ENCODE measurements at places on chromosomes 1 and 21. TPM values are rescaled to one million over a fixed set of nuclear protein-coding genes. Genes with fewer than 3 reads are reported as not detected.

GRCh38 chr1:232962761-232963745 lies 12.6 kb downstream of the NTPCR start:
- no peak overlapping the region for H3K4me3 ChIP-seq
- DNase-seq = no peak
- H3K36me3 ChIP-seq = no peaks in the 10 kb centered on the region
- H3K4me1 ChIP-seq = no peaks in the 10 kb centered on the region

- no peaks in the 10 kb centered on the region for H3K36me3 ChIP-seq
- no peak for DNase-seq
- H3K4me1 ChIP-seq = no peaks in the 10 kb centered on the region
- H3K27ac ChIP-seq = peak overlapping the region; percentile 67
Measured at GRCh38 chr1:94680039-94680377, 138.4 kb upstream of the F3 start.

The HSD11B1 gene
- total RNA-seq = 90.1 TPM

DNA sequence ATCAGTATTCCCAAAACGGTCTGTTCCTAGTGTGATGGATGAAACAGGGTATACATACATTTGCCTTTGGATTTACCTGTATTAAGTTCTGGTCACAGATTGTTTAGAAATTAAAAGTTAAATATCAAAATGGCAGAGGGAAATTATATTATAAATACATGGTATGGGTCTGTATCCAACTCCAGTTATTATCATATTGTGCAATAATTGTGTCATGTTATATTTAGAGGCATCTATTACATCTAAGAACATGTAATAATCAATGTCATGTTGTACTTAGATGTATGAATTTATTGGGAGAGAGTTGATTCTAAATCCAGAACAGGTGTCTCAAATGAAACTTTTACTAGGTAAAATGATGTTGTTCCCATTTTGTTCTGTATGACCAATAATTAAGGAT lies 79.6 kb downstream of the SNX7 start:
- peaks cover 4% of the 10 kb centered on the region for H3K36me3 ChIP-seq
- no peak overlapping the region for H3K4me3 ChIP-seq
- no peaks in the 10 kb centered on the region for H3K4me1 ChIP-seq
- DNase-seq = no peak
- H3K27me3 ChIP-seq = no peaks in the 10 kb centered on the region
- H3K27ac ChIP-seq = no peak overlapping the region

- H3K36me3 ChIP-seq = no peaks in the 10 kb centered on the region
- DNase-seq = no peak
- H3K4me3 ChIP-seq = no peak overlapping the region
- H3K27me3 ChIP-seq = peaks cover 42% of the 10 kb centered on the region
Measured at GRCh38 chr1:5831600-5832335, 160.5 kb downstream of the NPHP4 start.

DNA sequence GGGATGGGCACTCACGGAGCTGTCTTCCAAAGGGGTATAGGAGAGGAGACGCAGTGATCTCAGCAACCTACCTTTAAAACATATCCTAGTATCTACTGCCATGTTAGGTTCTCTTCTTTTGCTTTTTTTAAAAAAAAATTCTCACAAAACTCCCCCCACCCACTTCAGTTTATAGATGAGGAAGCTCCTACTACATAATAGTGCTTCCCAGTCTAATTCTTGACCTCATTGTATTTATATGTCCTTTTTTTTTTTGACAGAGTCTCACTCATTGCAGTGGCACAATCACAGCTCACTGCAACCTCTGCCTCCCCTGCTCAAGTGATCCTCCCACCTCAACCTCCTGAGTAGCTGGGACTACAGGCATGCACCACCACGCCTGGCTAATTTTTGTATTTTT lies 99.9 kb downstream of the OSBPL9 start:
- H3K4me1 ChIP-seq = no peaks in the 10 kb centered on the region
- H3K36me3 ChIP-seq = no peaks in the 10 kb centered on the region
- DNase-seq = no peak
- no peaks in the 10 kb centered on the region for H3K27me3 ChIP-seq
- no peak overlapping the region for H3K4me3 ChIP-seq
- no peak overlapping the region for H3K27ac ChIP-seq

DNA sequence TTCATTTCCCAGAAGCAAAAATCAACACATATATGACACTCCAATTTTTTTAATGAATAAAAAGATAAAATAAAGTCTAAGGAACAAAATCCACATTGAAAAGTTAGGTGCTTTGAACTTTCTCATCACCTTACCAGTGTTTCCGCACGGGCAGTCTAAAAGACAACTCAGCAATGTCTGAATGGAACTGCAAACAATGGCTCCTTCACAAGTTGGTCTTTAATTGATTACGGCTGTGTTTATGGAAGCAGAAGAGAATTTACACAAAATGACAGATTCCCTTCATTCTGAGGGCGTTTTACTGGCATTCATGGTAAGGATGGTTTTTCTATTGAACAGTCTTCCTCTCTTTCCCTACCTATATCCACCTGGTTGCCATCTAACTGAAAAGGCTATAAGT lies 65.0 kb upstream of the RNPC3 start:
- no peak overlapping the region for H3K27ac ChIP-seq
- no peaks in the 10 kb centered on the region for H3K27me3 ChIP-seq
- no peaks in the 10 kb centered on the region for H3K4me1 ChIP-seq
- no peak for DNase-seq
- no peaks in the 10 kb centered on the region for H3K36me3 ChIP-seq
- no peak overlapping the region for H3K4me3 ChIP-seq

The GRHL3 gene
- 0.98 TPM for total RNA-seq

DNA sequence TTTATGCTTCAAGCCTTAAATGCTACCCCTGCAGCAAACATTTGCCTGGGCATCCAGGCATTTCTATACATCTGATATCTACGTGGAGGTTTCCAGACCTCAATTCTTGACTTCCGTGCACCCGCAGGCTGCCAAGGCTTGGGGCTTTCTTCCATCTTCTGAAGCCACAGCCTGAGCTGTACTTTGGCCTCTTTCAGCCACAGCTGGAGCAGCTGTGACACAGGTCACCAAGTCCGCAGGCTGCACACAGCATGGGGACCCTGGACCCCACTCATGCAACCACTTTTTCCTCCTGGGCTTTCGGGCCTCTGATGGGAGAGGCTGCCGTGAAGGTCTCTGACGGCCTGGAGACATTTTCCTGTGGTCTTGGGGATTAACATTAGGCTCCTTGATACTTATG lies 5.4 kb upstream of the HAO2 start:
- no peak overlapping the region for H3K4me3 ChIP-seq
- no peaks in the 10 kb centered on the region for H3K36me3 ChIP-seq
- DNase-seq = no peak
- no peaks in the 10 kb centered on the region for H3K4me1 ChIP-seq

The CASQ2 gene
- 3.3 TPM for total RNA-seq

- no peaks in the 10 kb centered on the region for H3K27me3 ChIP-seq
- no peak overlapping the region for H3K4me3 ChIP-seq
- peak overlapping the region; percentile 92 for H3K27ac ChIP-seq
Measured at GRCh38 chr21:34693192-34693810, 24.5 kb downstream of the CLIC6 start.

The SIM2 gene
- 0.32 TPM for total RNA-seq

The CFH gene
- total RNA-seq = 82.3 TPM

The PAFAH2 gene
- 19.9 TPM for total RNA-seq

DNA sequence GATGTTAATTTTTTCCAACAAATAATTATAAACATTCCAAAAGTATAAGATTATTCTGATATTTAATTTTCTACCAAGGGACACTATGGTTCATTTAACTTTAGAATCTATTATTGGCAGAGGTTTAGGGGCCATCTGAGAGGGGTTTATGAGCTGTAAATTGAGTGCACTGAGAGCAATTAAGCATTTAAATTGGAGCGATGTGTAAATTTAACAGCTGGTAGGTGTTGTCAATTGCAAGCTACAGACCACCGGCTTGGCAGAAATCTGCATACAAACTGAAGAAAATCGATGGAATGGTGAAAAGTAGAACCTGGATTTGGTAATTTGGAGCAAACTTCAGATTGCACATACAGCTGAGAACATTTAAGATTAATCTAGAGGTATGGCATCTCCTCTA lies 55.8 kb upstream of the MTF2 start:
- H3K4me3 ChIP-seq = no peak overlapping the region
- H3K27ac ChIP-seq = no peak overlapping the region
- no peaks in the 10 kb centered on the region for H3K27me3 ChIP-seq
- no peaks in the 10 kb centered on the region for H3K4me1 ChIP-seq
- DNase-seq = no peak

DNA sequence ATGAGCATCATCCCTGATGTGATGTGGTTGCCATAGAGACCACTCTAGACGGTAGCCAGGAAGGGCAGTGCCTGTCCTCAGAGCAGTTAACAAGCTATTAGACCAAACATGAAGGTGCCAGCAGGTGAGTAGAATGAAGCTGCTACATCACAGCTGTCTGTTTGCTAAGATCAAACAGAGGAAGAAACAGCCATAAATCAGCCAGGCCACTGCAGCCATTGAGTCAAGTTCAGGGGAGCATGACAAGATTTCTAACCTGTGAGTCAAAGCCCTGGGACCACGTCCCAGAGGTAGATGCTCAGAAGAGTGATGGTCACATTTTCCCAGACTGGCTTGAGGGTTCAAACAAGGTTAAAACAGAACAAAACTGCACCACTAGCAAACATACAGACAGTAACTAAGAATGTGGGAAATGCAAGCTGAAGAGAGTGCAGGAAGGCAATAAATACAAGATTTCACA lies 450.6 kb upstream of the DAB1 start:
- no peak overlapping the region for H3K27ac ChIP-seq
- H3K27me3 ChIP-seq = no peaks in the 10 kb centered on the region
- no peaks in the 10 kb centered on the region for H3K4me1 ChIP-seq
- H3K36me3 ChIP-seq = no peaks in the 10 kb centered on the region
- H3K4me3 ChIP-seq = no peak overlapping the region

DNA sequence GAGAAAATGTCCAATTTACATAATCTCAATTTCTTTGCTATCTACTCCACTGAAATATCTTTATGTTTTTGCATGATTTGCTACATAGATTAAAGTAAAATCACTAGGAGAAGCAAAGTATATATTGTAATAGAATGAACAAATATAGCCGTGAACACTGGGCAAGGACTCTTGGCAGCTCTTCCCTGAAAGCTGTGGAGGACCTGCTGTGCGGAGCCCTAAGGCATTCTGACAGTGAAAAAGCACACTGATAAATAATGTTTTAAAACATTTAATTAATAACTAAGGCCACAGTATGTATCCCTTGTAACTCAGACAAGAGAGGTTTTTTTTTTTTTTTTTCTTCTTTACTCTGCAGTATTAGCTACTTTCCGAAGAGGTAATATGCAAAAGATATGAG lies 256.1 kb upstream of the DPYD start:
- no peaks in the 10 kb centered on the region for H3K36me3 ChIP-seq
- H3K4me1 ChIP-seq = no peaks in the 10 kb centered on the region
- no peak overlapping the region for H3K27ac ChIP-seq
- H3K27me3 ChIP-seq = no peaks in the 10 kb centered on the region
- DNase-seq = no peak

- no peaks in the 10 kb centered on the region for H3K4me1 ChIP-seq
- no peak for DNase-seq
- H3K27me3 ChIP-seq = no peaks in the 10 kb centered on the region
- peak overlapping the region; percentile 65 for H3K27ac ChIP-seq
Measured at GRCh38 chr1:165876121-165876520, 48.7 kb downstream of the UCK2 start.

GRCh38 chr1:103089221-103089620 lies 19.1 kb downstream of the COL11A1 start:
- H3K36me3 ChIP-seq = no peaks in the 10 kb centered on the region
- DNase-seq = no peak
- H3K27me3 ChIP-seq = no peaks in the 10 kb centered on the region
- no peaks in the 10 kb centered on the region for H3K4me1 ChIP-seq
- no peak overlapping the region for H3K27ac ChIP-seq
